Stimulated activated CD4-positive, alpha-beta T cell treated with anti-CD3 and anti-CD28 coated beads, Interleukin-2, amount 100 ng/mL, for 24 hours (primary cell): ENCODE measurements at places on chromosomes 2 and 18.

DNA sequence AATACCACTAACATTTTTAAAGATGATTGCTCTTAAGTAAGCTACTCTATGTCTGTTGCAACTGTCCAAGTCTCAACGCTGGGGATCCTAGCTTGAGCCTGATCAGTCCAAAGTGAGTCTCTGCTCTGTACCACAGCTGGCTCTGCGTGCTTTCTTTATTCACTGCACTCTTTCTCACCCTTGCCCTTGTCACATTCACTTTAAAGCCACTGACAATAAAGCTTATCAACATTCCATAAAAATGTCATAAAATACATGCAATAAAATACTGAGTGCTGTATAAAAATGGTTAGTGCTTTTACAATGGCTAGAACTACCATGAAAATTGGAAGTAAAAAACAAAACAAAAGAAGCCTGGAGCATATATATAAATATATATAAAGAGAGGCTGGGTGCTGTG is 45.5 kb upstream of the LRRTM4 start:
- no peak for DNase-seq

- no peak for DNase-seq
Measured at GRCh38 chr18:63236921-63237846, 82.4 kb downstream of the BCL2 start.

GRCh38 chr2:108347786-108348185 is 30.0 kb upstream of the SULT1C4 start:
- DNase-seq: no peak

GRCh38 chr2:37983719-37984118 is 58.6 kb downstream of the RMDN2 start:
- no peak for DNase-seq

- DNase-seq: no peak
Measured at GRCh38 chr2:142179686-142180085, 48.9 kb upstream of the LRP1B start.

DNA sequence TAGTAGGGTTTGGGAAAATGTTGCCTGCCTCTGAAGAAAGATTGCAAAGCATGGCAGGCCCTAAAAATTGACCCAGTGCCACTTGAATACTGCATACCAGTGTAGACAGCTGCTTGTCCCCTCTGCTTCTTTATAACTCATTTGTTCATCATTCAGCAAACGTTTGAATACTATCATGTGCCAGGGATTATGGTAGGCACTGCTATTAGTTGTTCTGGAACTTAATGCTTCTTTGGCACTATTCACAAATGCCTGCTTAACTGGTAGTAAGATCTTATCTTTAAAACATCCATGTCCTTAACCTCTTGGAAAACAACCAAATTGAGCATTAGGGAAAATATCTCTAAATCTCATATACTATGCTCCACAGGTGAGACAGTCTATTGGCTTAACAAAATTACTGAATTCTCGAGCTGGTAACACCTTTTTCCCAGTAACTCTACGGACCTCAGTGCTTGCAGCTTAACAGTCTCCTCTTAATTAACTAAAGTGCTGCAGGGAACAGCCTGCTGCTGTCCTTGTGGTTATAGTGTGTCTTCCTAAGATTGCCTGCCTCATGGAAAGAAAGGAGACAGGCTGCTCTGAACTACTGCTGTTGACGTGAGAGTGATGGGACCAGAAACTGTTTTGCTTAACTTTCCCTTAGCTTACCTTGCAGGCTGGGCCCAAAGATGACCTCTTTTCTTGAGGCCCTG is 93.2 kb downstream of the MIB1 start:
- no peak for DNase-seq

GRCh38 chr18:5197461-5197860 is 404 bp upstream of the AKAIN1 start:
- no peak for DNase-seq

DNA sequence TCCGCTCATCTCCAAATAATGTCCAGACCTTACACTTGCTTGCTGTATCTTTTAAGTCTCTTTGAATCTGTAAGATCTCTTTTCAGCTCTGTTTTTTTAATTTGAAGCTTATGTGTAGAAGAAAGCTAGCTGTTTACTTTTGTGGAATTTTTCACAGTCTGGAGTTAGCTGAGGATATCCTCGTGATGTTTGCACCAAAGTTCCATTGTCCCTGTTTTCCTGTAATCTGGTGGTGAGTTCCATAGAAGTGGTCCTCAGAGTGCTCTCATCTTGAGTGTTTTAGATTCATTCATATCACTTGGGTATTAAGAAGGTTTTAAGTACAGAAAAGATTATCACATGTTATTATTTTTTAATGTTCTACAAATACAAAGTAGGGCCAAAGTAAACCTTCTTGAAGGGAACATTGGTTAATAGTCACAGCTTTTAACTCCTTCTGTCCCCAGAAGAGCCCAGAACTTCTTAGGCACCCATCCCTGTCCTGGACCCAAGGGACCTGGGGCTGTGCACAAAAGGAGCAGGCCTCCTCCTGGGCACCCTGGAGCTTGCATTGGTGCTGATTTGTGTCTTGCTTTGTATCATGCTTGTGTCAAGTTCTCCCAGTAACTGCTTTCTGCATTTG is 15.0 kb downstream of the MLPH start:
- DNase-seq: no peak

DNA sequence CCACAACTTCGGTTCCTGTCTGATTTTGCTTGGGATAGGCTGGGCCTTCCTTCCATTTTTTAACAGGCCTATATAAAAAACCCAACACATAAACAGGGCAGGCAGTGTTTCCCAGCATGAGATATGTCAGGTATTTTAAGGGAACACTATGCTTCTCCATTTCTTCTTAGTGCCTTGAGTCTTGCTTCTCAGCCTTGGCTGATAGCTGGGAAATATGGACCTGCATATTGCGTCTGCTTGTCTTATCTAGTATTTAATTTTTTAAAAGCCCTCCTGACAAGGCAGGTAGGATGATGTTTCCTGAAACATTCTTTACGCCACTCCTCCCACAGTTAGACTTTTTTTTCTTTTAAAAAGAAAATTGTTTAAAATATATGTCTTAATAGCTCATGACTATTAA is 45.5 kb upstream of the NABP1 start:
- no peak for DNase-seq

DNA sequence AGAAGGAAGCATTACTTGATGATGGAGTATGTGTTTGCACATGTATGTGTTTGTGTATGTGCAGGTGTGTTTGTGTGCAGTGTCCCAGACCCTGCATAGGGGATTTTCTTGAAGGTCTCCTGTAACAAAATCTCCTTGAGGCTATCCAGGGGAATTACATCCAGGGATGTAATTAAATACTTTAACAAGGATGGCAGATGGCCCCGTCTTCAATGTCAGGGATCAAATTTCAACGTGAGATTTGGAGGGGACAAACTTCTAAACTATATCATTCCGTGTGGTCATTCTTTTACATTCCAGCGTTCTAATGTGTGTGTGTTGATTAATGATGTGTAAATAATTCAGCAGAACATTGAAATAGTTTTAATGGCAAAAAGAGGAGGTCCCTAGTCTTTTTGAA is 3.3 kb downstream of the UGT1A9 start:
- no peak for DNase-seq

GRCh38 chr2:62826141-62826540 is 120.6 kb downstream of the EHBP1 start:
- DNase-seq: no peak

DNA sequence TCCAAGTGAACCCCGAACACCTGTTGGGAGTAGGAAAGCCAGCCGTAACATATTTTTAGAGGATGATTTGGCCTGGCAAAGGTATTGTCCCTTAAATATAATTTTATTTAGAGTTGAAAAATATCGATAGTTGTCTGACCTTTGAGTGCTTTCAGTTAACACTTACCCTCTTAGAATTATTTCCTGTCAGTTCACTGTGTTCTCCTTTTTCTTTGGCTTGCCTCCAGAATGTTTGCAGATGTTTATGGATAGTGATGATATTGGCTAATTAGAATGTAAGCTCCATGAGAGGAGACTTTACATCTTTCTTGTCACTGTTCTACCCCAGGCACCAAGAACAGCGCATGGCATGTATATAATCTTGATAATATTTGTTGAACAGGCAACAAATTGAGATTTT is 19.8 kb downstream of the PIKFYVE start:
- no peak for DNase-seq

- no peak for DNase-seq
Measured at GRCh38 chr2:197383825-197384224, 51.0 kb downstream of the SF3B1 start.

- DNase-seq: no peak
Measured at GRCh38 chr18:59928201-59928600, 28.4 kb downstream of the PMAIP1 start.

GRCh38 chr18:41529093-41529492 is 425.9 kb upstream of the PIK3C3 start:
- no peak for DNase-seq

DNA sequence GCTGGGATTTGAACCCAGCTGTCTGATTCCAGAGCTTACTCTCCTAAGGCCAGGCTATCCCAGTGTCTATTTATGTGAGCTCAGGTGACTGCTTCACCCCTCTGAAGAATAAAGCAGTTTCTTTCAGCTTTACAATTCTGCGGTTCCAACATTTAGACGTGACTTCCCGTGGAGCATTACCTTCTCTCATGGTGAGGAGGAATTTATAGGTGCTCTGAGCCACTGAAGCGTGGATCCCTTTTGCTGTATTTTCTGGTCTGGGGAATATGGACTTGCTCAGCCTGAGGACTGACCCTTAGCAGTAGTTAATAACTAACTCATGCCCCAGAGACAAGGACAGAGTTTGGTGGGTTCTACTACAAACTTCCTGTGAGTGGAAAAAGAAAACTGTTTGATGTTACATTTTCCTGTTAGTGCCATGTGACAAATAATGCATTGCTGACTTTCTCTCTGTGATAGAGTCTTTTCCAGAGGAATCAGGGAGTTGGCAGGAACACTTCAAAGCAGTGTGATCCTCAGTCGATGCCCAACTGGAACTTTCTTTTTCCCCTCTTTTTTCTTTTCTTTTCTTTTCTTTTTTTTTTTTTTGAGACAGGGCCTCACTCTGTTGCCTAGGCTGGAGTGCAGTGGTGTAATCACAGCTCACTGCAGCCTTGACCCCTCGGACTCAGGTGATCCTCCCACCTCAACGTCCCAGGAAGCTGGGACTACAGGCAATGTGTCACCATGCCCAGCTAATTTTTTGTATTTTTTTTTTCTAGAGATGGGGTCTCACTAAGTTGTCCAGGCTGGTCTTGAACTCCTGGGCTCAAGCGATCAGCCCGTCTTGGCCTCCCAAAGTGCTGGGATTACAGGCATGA is 21.9 kb downstream of the CASP10 start:
- DNase-seq: no peak

- no peak for DNase-seq
Measured at GRCh38 chr2:212595036-212595654, 56.5 kb upstream of the ERBB4 start.

DNA sequence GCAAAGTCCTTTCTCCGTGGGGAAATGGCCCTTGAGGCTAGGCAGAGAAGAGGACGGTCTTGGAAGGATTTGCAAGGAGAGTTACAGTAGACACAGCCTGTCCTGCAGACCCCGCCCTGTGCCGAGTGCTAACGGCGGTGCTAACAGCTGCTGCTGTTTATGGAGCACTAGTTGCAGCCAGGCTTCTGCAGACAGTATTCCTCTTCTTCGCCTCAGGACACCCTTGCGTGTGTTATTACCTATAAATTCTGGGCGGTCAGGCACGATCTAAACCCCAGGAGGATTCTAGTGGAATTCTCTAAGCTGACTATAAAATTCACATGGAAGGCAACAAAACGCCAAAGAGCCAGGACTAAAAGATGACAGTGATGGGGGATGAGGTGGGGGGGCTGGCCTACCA is 139.8 kb downstream of the GLI2 start:
- DNase-seq: no peak

DNA sequence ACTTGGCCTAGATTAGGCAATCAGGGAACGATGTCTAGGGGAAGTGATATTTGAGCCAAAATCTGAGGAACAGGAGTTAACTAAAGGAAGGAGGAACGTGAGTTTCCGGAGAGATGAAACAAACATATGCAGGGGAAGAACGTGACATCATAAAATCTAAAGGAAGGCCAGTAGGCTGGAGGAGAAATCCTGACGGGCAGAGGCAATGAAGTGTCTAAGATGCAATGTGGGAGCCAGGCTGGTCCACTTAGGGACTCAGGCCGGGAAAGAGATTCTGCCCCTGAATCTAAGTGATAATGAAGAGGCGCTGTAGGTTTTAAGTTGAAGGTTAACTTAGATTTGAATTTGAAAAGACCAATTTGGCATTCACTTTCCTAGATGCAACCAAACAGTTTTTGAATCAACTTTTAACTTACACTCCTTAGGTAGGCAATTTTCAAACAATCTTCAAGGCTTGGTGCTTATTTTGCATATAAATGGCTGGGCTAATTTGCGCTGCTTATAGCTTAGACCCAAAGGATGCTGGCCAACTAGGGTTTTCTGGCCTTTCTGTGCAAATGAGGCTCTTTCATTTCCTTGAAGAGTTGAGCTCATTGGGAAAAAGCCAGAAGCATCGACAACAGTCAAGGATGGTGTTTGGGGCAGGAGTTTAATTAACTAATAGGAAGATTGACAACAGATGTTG is 221.7 kb downstream of the SOX11 start:
- no peak for DNase-seq

DNA sequence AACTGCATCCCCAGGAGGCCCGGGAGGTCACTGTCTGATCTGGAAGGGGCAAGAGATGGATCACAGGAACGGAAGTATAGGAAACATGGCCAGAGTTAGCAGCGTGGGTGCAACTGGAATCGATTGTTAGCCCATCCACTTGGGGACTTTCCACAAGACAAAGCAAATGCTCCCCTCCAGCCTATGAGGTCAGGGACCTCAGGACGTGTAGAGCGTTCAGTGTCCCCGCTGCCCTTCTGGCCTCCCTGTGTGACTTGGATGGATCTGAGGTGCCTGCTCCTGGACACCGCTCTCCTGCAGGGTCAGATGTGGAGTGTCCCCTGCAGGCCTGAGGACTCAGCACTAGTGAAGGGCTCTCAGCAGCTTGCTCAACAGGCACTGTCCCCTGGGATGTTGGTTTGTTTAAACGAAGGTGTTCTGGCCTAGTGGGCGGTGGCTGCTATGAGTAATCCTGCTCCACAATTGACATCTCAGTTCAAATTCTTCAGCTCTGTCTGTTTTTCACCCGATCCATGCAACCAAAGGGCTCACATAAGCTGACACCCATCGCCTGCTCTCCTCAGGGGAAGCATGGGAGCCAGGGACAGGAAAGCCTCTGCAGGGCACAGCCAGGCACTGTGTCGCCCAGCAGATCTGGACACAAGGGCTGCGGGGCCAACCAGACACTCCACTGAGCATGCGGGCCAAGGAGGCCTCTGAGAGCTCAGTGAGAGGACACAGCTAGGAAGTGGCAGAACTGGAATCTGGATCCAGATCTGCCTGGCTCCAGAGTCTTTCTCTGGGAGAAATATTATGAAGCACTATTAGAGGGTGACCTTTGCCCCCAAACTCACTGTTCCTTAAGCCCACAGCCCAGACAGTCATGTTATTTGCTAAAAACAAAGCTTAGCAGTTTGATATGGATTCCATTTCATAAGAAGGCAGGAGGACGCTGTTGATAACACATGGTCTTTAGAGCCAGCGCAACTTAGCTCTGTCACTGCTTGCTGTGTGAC is 78.5 kb downstream of the RHOB start:
- DNase-seq: no peak

GRCh38 chr18:34083910-34084535 is 140.7 kb downstream of the NOL4 start:
- no peak for DNase-seq
